ENCODE measurements at places on chromosomes 5 and 9.

DNA sequence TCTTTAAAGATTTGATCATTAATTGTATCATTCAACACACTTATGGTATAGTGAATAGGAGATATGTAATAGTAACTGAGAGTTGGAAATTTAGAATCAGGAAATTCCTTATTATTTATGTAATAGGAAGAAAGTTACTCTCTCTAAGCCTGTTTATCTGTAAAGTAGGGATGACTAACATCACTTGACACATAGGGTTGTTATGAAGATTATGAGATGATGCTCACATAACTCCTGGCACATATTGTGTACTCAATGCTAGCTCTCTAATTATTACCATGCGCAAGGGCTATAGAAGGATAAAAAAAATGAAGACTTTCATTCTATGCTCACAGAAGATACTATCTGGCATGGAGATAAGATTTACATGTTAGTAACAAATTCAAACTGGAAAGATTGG lies 149.9 kb downstream of the ISOC1 start:
- DNase-seq: no peak

DNA sequence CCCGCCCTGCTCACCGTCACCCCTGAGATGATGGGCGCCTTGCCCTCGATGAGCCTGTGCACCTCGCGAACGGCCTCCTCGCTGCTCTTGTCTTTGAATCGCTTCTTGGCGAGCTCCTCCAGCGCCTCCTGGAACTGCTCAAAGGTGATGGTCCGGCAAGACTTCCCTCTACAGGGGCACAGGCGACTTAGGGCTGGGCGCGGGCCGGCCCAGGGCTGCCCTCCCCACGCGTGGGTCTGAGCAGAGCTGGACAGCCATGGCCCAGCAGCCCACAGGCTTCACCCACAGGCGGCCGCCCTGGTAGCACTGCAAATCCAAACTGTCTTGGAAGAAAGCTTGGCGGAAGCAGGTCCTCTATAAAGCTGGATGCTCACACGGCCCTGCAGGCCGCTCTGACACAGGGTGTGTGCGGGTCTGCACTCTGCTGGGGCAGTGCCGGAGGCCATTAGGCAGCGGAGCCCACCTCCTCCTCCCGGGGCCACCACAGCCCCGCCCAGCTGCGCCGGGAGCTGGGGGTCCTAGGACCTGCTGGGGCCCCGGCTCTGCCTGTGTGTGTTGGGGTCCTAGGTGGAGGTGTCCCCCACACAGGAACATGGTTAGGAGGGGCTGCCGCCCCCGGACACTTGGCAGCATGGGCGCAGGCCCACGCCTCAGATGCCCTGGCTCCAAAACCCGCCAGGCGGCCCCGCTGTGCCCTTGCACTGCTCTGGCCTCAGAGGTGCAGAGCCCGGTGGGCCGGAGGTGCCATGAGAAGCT lies 27.0 kb downstream of the TPPP start:
- DNase-seq: no peak

GRCh38 chr9:129436751-129437625 lies 183.9 kb downstream of the C9orf50 start:
- no peak for DNase-seq

DNA sequence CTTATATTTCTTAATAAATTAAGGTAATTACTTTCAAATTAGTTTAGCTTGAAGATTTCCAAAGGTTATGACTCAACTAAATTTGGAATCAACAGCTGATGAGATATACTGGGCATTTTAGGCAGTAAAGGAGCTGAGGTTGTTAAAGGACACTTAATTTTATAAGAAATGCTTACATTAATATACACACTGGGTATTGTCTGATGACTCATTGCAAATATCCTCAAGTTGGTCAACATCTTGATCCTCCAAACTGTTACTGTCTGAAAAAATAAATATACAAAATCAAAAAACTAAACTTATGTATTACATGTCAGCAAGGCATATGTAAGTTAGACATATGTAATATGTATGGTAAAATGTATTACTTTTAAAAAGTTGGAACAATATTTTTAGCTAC lies 3.4 kb downstream of the GFM2 start:
- DNase-seq: no peak

DNA sequence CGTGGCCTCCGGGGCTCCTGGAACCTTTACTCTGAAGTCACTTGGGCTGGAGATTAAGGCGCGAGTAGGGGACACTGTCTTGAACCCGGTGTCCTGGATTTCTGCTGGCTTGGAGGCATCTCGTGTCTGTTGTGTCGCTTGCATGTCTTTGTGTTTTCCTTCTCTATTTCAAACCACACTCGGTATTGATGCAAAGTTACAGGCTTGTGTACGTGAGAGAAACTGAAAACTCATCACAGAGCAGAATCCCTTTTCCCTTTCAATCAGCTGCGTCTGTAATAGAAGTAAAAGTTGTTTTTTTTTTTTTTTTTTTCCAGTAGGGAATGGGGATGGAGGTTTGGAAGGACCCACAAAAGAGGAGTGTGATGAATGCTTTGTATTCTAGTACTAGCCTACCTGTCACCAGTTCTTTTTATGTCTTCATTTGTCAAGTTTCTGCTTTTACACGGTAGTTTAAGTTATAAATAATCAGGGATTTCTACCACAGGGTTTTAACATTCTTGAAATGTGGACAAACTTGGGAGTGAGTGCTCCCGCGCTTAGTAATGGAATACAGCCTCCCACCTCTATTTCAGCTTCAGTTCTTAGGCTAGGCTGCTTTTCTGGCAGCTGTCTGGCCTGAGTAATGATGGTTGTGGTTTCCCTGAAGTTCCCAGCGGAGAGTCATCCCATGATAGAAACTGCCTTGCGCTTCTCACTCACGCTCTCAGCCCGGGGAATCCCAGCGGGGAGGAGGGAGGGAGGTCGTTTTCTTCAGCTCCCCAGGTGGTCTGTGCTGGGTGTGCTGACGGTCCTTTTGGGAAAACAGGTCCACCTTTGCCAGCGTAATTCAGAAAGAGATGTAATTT lies 763 bp downstream of the TJP2 start:
- no peak for DNase-seq

GRCh38 chr9:121691890-121692289 lies 40.5 kb downstream of the DAB2IP start:
- DNase-seq: no peak
